ENCODE measurements at places on chromosomes 2 and 18. TPM values are rescaled to one million over a fixed set of nuclear protein-coding genes. Genes with fewer than 3 reads are reported as not detected.

GRCh38 chr2:126659562-126660467, 3.9 kb downstream of the GYPC start:
- DNase-seq = no peak

DNA sequence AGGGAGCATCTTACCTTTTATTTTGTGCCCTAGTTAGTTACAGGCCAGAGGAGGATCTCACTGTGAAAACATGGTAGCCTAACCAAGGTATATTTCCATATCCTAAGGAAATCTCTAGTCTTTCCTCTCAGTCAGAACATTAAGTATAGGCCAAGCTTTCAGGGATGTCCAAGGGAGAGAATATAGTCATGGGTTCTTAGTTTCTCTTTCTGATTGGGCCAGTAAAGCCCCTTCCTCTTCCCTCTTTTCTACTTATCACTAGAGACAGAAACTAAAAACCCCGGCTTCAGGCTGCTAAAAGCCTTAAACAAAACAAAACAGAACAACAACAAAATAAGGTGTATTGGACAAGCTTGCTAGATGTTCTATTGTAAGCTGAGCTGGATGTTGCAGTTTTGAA, 44.3 kb upstream of the TNFRSF11A start:
- DNase-seq = no peak

TGFA gene
- 87.7 TPM for total RNA-seq

DNA sequence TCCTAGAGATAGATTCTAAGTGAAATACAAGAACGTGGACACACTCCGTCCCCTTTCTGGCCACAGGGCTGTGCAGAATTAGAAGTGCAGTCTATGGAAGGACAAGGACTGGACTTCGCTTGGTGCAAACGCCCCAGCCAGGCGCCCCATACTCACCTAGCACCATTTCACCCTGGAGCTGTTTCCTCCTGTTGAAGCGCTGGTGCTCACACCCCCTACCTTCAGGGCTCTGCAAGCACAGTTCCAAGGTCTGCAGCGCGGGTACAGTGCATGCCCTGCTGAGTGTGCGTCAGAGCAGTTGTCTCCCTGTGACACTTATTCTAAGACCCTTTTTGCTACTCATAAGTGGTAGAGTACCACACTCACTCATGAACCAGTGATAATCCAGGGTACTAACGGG, 3.0 kb downstream of the HPCAL1 start:
- peak; percentile 32 for DNase-seq

GRCh38 chr2:20576598-20577115, 74.2 kb downstream of the HS1BP3 start:
- DNase-seq = no peak

DNA sequence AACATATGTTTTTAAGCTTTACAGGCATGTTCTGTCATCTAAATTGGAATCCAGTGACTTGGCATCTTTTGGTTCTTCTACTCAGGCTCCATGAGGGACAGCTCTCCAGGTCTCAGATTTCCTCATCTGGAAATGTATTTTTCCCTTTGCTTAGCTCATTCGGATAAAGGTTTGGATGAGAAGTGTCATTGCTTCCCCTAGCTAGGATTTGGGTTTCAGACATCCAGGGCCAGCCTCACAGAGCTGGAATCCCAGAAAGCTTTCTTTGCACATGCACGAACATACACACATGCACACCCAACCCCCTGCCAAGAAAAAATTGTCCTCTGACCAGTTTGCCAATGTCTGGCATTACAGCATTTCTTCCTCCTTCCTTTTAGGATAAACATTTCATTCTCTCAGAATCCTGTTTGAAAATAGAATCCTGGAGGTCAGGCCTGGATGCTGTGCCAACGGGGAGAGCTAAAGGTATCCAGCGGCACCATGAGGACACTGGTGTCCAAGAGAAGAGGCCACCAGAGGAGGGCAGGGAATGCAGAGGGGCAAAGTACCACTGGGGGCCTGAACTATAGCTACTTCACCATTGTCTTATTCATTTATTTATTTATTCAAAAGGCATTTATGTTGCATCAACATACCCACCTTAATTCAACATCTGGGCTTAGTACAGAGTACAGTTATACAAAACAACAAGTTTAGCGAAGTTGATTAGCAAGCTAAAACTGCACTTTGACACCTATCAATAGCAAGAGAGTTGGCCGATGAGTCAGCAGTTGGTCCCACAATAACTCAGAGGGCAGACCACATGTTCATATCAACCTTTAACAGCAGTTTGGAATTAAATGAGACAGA, 97.9 kb upstream of the ATL2 start:
- DNase-seq = no peak

GRCh38 chr2:60549928-60550177, 3.6 kb downstream of the BCL11A start:
- no peak for DNase-seq

RUFY4 gene
- not detected for total RNA-seq
